ENCODE measurements at places on chromosomes 2 and 18.
A peak's percentile ranks its signal among the peaks of the same experiment; 100 is the strongest.

DNA sequence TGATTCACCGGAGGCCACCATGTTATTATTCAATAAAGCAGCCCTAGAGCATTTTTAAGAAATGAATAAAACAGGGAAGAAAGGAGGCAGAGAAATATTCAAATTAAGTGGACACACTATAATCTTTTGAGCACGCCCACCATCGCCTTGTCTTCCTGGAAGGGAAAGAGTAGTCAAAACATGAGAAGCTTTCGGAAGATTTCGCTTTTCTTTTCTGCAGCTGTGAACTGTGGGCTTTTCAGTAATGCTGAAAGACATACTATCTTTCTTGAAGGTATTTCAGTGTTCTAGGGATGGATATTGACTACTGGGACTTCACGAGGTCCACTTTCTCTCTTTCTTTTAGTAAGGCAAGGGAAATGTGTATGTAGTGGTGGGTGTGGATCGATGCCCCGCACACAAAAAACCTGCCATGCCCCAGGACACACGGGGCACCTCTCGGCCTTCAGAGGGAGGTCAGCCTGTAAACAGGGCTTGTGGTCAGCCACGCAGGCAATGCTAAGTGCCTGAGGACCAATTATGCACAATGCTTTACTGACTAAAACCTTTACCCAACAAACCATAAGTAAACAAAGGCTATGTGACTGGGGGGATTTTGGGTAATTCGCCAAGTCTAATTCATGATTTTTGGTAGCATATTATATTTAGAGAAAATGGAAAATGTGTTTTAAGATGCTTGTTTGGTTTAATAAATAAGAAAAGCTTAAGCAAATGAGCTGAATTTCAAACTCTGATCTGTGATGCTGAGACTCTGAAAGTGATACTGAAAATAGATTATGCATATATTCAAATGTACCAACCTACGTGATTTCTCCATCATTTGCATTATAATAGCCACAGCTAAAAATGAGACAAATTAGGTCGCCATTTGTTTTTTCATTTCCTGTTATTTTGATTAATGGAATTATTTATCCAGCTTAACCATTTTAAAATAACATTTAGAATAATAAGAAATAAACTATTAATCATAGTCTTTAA is 130.5 kb downstream of the ZNF516 start:
- ATAC-seq: peak; percentile 83

DNA sequence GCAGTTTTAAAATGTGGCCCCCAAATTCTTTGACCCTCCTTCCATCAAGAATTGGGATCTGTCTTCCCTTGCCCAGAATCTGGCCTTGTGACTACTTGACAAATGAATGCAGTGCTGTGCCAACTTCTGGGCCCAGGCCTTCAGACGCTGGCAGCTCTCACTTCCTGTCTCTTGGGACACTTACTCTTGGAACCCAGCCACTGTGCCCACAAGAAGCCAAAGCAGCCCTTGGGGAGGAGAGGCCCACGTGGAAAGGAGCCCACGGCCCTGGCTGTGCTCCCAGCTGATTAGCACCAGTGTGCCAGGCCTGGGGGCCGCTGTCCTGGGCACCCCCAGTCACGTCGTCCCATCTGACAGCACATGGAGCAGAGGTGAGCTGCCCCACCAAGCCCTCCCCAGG is 56.6 kb downstream of the RPL37A start:
- no peak for ATAC-seq

DNA sequence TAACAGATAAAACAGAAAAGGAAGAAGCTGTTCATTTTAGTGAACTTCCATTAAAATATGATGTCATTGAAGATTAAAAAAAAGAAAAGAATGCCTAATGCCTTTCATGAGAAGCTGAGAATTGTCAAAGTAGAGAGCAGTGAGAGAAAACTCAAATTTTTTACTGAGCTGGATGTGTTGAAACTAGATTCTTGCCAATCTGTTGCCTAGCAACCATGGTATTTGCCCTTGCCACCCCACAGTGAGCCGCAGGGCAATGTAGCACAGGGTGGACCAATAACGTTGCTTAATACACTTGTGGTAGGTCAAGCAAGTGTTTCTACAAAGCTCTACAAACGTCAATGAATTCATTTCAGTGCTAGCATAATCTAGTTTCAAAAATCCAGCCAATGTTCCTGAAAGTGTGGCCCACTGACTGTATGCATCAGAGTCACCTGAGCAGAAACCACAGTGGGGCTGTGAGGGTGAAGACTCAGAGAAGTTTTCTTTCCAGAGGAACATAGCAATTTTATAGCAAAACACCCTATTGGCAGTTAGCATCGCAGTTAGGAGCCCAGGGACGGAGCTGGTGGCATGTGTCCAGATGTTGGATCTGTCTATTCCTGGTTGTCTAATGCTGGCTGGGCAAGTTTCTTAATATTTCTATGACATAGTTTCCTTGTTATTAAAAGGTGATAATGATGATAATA is 132.2 kb downstream of the DOCK10 start:
- peak; percentile 90 for ATAC-seq

- ATAC-seq: no peak
These were observed 255.3 kb downstream of the PDE11A start for GRCh38 chr2:177817300-177817699.

DNA sequence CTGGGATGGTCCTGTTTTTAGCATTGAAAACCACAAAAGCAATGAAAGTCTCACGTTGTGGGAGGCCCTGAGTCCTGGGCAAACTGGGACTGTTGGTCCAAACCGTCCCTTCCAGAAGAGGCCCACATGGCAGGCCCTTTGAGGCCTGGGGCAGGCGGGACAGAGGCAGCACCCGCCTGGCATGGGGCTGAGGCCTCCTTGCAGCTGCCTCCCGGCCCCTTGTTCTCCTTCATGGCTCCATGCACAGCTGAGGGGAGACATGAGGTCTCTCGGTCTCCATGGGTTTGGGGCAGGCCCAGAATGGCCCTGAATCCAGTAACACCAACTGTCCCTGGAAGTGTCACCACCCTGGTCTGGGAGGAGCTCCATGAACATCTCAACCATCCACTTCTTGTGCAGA is 61.9 kb downstream of the RRM2 start:
- no peak for ATAC-seq

GRCh38 chr2:156803243-156803642 is 367.1 kb downstream of the GPD2 start:
- ATAC-seq: no peak

DNA sequence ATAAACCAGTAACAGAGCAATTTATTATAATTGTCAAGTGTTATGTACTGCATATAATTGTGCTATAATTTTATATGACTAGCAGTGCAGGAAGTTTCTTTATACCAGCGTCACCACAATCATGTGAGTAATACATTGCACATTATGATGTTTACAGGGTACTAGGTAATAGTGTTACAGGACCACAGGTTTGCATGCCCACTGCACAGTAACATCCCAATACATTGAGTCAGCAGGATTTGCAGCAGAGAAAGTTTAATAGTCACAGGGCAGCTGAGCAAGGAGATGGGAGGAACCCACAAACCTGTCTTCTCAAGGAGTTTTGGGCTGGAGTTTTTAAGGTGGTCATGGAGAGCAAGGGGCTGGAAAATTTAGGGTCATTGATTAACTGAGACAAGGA is 1042.9 kb upstream of the ACVR2A start:
- no peak for ATAC-seq

DNA sequence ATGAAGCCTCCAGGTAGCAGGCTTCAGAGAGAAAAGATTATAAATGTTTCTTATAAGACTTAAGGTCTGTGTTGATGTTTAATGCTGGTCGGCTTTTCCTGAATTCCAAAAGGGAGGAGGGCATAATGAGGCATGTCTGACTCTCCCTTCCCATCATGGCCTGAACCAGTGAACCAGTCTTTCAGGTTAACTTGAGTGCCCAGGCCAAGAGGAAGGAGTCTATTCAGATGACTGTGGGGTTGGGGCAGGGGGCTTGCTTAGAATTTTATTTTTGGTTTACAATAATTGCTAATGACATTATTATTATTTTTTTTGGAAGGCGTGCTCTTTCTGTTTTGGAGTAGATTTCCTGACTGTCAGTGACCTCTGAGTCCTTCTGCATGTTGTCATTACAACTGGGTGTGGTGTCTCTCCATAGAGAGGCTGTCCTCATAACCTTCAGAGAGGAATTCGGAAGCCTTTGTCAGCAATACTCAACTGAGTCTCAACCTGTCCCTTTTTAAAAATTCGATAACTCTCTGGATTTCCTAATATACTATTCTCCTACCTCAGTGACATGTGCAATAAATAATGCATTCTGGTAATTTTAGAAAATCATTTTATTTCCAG is 275.1 kb upstream of the CXCR4 start:
- no peak for ATAC-seq

DNA sequence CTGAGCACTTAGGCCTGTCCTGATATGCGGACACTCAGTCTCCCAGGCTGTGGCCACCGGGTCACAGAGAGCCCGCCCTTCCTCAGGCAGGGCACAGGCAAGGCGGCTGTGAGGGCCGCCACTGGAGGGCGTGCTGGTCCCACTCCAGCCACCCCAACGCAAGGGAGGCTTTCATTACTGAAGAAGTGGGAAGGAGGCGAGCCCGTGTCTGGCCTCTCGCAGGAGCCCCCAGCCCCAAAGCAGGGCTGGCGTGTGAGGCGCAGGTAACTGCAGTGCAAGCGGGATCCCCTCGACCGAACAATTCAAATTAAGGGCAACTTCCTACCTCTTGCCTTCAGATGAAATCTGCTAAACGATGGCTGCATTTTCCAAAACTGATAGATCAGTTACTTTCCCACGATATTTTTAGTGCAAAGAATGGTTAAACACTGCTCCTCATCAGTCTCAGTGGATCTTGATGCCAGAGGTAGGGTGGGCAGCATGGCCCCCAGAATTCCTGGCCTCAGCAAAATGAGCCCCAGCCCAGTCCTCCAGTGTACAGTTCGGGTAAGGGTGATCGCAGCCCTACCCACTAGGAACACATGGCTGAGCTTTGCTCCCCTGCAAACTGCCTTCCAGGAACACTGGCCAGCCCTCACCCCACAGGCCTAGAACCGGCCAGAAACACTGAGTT is 97.2 kb downstream of the SEPTIN10 start:
- no peak for ATAC-seq

DNA sequence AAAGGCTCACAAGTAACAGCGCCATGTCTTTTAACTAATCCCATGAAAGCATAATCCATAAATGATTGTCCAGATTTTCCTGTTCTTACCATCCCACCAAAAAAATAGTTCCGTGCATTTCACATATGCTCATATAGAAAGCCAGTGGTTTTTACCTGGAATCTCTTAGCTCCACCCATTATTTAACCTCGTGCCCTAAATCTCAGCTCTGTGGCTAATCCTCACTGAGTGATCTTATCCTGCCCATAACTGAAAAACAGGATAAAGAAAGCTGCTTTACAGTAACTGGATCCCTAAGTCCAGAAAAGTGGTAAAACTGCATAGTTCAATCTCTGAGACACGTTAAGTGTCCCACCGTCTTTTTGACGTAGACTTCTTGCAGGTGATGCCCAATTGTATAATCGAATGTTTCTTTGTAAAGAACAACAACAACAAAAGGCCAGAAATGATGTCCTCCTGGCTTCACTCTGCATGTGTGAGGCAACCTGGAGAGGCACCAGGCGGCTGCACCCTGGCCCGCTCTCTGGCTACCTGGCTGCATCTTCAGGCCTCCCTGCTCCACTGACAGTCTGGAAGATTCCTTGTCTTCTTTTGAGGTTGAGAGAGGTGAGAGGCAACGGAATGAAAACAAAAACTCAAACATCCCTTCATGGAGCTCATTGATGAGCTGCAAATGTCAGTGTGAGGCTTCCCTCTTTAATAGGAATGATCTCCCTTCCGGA is 38.6 kb downstream of the FEZ2 start:
- no peak for ATAC-seq

GRCh38 chr2:130288467-130289403 is 54.0 kb upstream of the IMP4 start:
- ATAC-seq: no peak

DNA sequence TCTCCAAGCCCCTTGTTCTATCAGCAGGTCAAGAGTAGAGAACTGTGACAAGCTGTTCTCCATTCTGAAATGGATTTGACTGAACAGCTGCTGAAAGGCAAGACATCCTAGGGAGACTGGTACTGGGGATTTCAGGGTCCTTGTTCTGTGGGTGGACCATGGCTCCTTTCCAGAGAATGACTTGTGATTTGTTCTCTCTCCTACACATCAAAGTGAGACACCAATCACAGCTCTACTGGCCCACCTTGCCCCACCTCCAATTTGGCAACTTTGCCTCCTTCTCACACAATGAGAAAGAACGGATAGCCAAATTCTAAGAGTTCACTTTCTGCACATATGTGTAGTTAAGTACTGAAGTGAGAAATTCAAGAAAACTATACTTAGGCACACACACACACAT is 67.4 kb downstream of the BCL11A start:
- no peak for ATAC-seq

DNA sequence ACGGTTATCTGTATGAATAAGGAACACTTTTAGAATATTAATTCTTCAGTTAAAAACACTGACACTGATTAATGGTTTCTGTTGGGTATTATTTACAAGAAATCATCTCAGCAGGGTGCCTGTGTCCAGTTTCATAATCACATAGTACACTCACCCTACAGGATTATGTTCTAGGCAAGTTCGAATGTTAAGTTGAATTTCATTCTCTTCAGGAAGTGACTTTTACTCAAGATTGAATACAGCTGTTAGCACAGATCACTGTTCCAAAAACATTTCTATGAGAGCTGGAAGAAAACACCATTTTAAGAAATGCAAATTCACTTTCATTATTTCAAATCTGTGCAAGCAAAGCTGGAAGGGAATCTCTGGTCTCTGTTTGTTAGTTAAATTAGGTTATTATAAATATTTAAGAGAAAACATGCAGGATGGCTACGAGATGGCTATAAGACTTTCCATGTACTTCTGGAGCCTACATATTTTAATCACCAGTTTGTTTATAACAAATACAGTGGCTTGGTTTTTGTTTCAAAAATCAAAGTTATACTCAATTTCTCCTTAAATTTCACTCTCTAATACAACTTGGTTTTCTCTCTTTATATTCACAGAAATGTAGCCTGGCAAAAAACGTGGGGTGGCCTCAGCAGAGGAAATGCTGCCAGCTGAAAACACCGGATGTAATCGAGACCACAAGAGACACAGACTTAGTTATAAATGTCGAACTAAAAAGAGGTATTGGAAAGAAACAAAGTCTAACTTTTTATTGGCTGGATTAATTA is 65.8 kb downstream of the RBMS1 start:
- ATAC-seq: peak; percentile 59

GRCh38 chr2:205860181-205860580 is 177.9 kb downstream of the NRP2 start:
- no peak for ATAC-seq

- peak; percentile 23 for ATAC-seq
These were observed 364.0 kb downstream of the GPD2 start for GRCh38 chr2:156800065-156800653.
